ENCODE measurements at places on chromosomes 4 and X.

DNA sequence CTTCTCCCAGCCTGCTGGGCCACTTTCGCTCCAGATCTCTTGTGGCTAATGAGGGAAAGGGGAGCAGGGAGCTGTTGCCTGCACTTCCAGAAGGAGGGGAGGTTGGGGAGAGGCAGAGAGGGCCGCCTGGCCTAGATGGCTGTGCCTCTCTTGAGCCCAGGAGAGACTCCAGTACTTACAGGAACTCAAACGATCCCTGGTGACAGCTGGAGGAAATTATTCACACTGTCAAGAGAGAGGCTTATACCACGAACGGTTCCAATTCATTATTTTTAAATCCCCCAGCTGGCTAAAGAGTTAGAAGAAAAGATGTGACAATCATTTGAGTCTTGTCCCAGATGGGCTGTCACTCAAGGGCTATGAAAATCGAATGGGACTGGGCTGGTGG, 96.1 kb downstream of the PHKA2 start:
- DNase-seq, result no peak

GRCh38 chr4:138999666-139000065, 15.9 kb upstream of the NOCT start:
- no peak for DNase-seq

DNA sequence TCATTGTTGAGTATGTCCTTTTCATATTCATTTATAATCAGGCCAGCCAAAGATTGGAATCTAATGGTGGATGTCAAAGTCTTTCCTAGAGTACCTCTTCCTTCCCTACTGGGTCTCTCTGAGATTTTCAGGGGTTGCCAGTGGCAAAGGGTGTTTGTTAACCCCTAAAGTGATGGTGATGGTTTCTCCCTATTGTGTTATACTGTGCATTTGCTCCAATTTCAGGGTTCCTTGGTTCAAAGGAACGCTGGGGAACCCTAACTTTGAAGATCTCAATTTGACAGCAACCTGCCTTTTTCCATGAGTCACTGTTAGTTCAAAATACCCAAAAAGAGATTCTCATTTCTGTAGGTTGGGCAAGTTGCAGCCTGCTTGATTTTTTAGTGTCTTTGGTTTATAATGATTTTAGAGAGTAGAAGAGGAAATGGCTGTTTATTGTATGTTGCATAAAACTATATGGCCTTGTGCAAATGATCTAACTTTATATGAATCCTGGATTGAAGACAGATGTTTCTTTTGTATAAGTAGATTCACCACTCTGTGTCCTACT, 23.0 kb downstream of the GAB1 start:
- no peak for DNase-seq

- DNase-seq, result no peak
Measured at GRCh38 chr4:52728691-52729240, 22.5 kb downstream of the ERVMER34-1 start.

GRCh38 chr4:7803371-7803770, 136.3 kb downstream of the AFAP1 start:
- no peak for DNase-seq

- no peak for DNase-seq
Measured at GRCh38 chr4:177315767-177316464, 6.2 kb downstream of the NEIL3 start.

DNA sequence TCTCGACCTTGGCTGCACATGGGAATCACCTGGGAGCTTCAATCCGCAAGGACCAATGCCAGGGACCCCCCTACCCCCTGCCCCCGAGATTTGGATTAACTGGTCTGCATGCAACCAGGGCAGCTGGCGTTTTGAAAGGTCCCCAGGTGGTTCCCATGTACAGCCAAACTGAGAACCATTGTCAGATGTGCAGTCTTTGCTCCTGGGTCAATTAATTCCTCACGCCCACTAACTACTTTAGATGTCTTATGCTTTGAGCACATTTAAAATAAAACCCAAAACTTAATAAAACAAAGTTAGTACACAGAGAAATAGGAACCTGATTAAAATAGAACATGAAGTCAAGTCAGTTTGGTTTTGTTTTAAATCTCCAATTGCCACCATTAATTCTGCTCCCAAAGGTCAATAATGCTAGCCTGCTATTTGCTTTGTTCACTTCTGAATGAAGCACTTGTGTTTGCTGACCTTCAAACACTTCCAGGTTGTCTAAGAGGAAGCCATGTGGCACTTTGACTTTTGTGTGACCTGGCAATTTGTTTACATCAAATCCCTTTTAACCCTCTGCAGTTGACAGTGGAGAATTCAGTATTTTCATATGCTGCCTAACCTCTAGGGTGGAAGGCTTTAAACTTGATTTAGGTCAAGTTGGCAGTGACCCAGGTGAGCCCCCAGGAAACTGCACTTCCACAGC, 27.2 kb upstream of the TMSB4X start:
- no peak for DNase-seq

DNA sequence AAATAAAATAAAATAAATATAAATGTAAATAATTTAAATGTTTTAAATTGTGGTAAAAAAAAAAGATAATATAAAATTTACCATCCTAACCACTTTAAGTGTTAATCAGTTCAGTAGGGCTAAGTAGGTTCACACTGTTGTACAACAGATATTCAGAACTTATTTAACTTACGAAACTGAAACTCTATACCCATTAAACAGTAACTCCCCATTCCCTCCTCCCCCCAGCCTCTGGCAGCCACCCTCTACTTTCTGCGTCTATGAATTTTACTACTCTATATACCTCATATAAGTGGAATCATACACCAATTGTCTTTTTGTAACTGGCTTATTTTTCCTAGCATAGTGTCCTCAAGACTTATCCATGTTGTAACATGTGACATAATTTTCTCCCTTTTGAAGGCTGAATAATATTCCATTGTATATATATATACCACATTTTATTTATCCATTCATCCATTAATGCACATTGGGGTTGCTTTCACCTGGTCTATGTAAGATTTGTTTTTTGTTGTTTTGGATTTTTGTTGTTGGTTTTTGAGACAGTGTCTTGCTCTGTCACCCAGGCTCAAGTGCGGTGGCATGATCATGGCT, 32.5 kb upstream of the ELF2 start:
- DNase-seq, result no peak

- no peak for DNase-seq
Measured at GRCh38 chr4:153955327-153955726, 166.4 kb upstream of the SFRP2 start.

DNA sequence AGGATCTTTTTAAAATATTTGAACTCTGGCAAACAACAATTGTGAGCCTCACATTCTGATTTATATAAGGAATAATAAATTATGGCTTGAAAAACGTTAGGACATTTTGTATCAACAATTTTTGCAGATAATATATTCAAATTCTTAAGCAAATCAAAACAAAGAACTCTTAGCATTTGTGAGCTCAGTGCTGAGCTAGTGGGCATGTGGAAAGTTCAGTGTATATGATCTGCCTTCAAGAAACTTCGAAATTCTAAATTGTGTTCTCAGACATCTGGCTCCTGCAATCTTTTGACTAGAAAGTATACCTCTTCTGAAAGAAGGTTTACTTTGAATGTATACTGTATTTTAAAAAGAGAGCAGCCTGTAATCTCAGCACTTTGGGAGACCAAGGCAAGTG, 122.3 kb upstream of the NEIL3 start:
- DNase-seq, result no peak

- DNase-seq, result no peak
Measured at GRCh38 chrX:2829469-2830246, 928 bp downstream of the GYG2 start.

- DNase-seq, result no peak
Measured at GRCh38 chr4:3342182-3342854, 49.5 kb downstream of the RGS12 start.

- no peak for DNase-seq
Measured at GRCh38 chr4:183362916-183363542, 40.8 kb upstream of the CLDN24 start.

- DNase-seq, result no peak
Measured at GRCh38 chrX:44080083-44080482, 106.9 kb upstream of the NDP start.

DNA sequence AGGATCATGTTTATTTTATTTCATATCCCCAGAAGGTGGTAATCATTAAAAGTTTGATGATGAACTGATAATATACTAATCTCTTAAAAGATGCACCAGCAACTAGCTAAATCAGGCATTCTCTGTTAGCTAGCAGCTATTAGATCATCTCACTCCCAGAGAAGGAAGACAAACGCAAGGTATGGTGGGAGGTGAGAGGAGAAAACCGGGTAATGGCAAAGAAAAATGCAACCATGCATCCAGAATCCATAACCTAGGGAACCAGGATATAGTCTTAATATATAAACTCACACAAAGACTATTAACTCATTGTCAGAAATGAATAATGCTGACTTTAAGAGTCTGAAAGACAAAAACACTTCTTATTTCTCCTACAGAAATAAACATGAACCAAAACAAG, 66.1 kb downstream of the WNK3 start:
- no peak for DNase-seq

DNA sequence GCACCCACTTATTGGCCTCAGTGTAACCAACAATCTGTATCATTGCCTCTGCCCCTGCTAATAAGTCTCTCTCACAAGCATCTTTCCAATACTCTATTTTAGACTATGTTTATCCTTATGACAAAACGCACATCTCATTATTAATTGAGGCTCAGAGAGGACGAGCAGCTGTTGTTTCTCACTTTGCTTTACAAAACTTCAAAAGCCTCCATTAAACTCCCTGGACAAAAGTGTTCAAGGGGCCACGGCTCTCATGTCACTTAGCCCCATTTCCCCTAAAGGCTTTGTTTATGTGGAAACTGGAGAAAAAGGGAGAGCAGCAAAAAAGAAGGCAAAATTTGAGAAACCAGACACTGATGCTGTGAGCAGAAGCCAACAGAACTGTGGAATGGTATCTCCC, 180.0 kb upstream of the LNX1 start:
- no peak for DNase-seq

DNA sequence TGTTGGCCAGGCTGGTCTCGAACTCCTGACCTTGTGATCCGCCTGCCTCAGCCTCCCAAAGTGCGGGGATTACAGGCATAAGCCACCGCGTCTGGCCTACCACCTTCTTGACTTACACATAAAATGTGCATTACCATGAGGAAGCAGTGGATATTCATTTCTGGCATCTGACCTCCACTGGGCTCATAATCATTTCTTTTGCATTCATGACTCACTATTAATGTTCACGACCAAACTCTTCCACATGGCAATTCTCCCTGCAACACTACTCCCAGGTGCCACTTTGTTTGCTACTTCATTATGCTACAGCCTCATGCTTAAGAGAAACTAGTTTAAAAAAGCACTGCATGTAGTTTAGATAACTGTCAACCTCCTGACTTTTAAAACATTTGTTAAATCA, 22.7 kb downstream of the RASGEF1B start:
- DNase-seq, result no peak

DNA sequence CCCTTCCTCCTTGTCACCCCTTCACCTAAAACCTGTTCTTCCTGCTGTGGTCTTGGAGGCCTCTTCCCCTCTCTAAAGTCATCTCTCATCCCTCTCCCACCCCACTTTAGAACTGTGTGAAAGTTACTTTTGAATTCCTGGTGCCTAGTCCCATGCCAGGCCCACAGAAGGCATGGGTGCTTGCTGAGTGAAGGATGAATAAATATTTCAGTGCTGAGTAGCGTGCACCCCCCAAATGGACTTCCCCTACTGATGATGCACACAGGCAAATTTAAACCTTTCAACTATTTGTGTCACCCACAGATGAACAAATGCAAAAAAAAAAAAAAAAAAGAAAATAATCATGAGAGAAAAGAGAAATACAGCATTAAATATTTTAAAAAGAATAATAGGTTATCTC, 19.8 kb downstream of the PSMD10 start:
- no peak for DNase-seq

GRCh38 chrX:32597777-32598176, 613.6 kb downstream of the DMD start:
- no peak for DNase-seq

- DNase-seq, result no peak
Measured at GRCh38 chr4:4859799-4860599, 534 bp downstream of the MSX1 start.

GRCh38 chr4:81469781-81470455, 1.8 kb downstream of the RASGEF1B start:
- no peak for DNase-seq

GRCh38 chrX:47030339-47030738, 47.9 kb upstream of the RGN start:
- DNase-seq, result peak; percentile 0

DNA sequence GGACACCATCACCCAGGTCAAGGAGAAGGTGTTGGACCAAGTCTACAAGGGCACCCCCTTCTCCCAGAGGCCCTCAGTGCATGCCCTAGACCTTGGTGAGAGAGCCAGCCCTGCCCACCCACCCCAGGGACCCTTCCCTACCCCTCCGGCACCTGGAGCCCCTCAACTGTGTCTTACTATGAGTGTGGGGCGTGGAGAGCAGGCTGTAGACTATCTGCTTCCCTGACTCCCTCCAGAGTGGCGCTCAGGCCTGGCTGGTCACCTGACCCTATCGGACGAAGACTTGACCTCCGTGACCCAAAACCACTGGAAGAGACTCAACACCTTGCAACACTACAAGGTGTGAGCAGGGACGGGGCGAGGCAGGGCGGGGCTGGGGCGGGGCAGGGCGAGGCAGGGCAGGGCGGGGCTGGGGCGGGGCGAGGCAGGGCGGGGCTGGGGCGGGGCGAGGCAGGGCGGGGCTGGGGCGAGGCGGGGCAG, 4.7 kb upstream of the SRPK3 start:
- no peak for DNase-seq

GRCh38 chr4:171846232-171846631, 33.0 kb downstream of the GALNTL6 start:
- no peak for DNase-seq

DNA sequence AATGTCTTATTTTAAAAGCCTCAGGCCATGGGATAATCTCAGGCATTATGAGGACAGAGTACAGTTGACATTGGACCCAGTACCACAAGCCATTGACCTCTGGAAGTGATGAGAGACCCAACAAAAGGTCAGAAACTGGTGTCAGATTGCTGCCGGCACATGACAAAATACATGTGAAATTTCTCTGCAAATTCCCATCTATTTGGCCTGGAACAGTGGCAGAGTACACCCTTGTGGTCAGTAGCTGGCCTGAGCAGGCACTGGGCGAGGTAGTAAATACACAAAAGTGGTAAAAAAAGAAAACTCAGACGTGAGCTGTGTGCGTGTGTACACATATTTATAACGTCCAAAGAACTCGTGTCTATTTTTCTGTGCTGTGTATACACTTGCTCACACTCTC, 155.5 kb downstream of the DHX15 start:
- no peak for DNase-seq
